SK-N-SH treated with all-trans-retinoic acid at 6 μM for 48 hours (cell line): ENCODE measurements at places on chromosomes 6 and 20.

- ATAC-seq: no peak
Observed at GRCh38 chr6:149393002-149393679, 6.9 kb upstream of the SUMO4 start.

DNA sequence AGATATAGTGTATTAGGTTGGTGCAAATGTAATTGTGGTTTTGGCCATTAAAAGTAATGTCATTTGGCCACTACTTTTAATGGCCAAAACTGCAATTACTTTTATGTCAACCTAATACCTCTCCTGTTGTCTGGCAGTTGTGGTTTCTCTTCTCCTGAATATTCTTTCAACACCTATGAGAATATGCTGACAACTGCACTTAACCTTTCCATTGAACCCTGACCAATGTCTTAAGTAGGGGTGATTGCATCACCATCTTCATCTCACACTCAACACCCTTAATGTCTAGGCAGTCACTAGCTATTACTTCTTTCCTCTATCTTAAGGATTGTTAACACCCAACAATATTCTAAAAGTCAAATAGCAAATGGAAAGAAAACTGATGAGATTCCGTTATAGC lies 200.5 kb upstream of the HSF2 start:
- no peak for ATAC-seq

- ATAC-seq: peak; percentile 80
Observed at GRCh38 chr6:141677598-141678211, 455.0 kb upstream of the GJE1 start.

GRCh38 chr6:34941421-34941820 lies 52.4 kb downstream of the ANKS1A start:
- ATAC-seq: no peak

GRCh38 chr20:32603046-32603726 lies 18.1 kb upstream of the NOL4L start:
- no peak for ATAC-seq

DNA sequence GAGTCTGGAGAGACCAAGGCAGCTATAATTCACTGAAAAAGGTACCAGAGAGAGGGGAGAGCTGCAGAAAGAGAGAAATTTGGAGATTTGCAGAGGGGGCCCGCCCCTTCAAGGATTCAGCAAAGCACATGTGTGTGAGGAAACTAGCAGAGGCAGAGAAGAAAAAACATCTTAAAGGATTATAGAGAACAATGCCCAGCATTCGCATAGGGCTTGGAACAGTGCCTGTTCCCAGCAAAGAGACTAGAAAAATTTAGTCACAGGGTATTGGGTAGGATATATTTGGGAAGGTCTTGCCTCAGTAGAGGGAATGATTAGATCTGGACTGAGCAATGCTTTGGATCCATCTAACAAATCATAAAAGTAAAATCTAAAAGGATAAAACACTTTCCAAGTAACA lies 44.0 kb downstream of the SRPK1 start:
- no peak for ATAC-seq

GRCh38 chr20:43936104-43936770 lies 21.6 kb downstream of the TOX2 start:
- ATAC-seq: peak; percentile 11; the same call in 2 of the 3 replicates

DNA sequence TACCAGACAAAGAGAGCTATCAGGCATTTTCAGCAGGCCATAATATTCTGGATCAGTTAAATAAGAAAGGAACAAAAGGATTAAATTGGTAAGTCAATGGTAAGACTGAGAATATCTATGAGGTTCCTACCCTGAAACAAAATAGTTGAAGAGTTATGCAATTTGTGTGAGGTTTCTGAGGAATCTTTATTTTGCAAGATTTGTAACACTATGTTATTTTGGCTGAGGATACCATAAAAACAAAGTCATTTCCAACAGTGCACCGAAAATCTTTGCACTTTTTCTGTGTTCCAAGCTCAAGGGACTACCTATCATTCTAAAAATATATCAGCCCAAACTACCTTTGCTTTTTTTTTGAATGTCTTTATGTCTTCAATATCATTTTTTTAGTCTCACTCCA lies 383.3 kb upstream of the CITED2 start:
- no peak for ATAC-seq

GRCh38 chr20:275791-276190 lies 14.8 kb downstream of the C20orf96 start:
- no peak for ATAC-seq

- ATAC-seq: no peak
Observed at GRCh38 chr20:45289942-45290676, 16.5 kb upstream of the RBPJL start.

GRCh38 chr6:7201732-7202541 lies 94.2 kb downstream of the RREB1 start:
- no peak for ATAC-seq

DNA sequence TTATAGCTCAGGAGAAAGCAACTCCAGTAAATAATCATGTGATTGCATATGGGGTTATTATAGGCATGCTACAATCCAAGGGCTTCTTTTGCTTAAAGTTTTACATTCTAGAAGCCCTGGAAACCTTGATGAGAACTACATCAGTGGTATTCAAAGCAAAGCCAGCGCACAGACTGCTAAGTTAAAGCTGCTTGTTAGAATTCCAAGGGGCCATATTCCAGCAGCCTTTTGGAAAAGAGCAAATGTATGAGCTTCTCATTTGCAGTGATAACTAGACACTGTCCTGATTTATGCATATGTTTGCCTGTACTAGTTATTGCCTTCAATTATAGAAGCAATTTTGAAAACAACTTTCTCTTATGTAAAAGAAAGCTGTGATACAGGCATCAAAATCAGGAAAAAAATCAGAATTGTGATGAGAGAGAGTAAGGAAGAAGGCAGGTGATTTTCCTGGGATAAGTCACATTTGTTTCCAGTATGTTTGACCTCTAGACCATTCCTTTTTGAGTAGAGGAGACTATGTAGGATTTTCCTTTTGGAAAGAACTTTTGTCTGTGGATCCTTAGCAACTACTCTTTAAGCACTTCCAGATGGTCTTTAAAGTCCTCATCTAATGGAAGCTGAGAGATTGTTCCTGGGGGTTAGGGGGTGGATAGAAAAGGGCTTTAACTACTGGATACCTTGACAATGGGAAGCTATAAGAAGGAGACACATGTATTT lies 159.2 kb downstream of the PLCB4 start:
- no peak for ATAC-seq

GRCh38 chr6:143839196-143839595 lies 3.9 kb upstream of the LTV1 start:
- ATAC-seq: no peak

DNA sequence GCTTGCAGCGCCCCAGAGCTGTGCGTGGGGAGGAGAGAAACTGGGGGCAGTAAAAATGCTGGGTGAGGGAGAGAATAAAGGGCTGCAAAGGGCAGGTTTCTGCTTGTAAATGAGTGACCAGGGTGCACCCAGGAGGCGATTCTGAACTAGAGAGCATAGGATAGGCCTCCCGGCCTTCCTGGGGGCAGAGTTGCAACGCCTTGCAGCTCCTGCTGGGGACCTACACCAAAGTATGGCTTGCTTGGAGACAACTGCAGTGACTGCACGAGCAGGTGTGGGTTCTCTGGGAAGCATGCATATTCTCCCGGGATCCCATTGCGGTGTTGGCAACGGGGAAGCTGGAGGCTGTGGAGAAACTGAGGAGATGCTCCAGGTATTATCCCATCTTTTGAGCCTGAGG lies 111.6 kb upstream of the SPACA1 start:
- no peak for ATAC-seq

- ATAC-seq: no peak
Observed at GRCh38 chr6:98380589-98380988, 453.8 kb upstream of the POU3F2 start.

DNA sequence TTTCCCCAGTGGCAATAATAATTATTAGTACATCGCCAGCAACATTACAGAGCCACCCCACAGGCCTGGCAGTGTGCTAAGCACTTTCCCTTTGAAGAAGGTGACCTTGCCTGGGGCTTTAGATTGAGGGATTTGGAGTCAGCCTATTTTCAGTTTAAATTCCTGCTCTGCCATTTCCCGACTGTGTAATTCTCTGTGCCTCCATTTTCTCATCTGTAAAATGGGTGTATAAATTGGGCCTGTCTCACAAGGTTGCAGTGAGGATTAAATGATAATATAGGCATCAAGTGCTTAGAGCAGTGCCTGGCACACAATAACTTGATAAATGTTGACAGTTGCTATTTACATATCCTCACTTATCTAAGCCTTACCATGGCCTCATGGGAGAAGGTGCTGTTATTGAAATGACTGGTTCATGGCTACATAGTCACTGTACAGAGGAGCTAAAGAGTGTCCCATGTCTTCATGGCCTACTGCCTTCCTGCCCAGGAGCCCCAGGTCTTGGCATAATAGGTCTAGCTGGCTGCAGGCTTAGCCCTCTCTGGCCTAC lies 5.1 kb upstream of the SCRT2 start:
- no peak for ATAC-seq

DNA sequence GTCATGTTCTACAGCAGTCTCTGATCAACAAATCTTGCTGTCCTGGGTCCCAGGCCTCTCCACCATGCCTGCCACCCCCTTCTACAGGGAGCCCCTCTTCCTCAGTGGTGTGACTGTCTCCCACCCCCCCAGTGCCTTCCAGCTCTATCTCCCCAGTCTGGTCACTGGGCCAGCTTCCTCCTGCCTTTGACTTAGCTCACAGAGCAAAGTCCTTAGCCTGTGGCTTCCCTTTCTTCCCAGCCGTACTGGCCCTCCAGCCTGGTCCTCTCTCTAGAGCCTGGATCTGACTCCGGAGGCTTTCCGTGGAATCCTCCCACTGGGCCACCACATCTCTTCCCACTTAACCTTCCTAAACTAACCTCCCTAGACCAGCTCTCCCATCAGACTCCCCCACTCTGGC lies 17.0 kb downstream of the MAPK13 start:
- ATAC-seq: no peak

DNA sequence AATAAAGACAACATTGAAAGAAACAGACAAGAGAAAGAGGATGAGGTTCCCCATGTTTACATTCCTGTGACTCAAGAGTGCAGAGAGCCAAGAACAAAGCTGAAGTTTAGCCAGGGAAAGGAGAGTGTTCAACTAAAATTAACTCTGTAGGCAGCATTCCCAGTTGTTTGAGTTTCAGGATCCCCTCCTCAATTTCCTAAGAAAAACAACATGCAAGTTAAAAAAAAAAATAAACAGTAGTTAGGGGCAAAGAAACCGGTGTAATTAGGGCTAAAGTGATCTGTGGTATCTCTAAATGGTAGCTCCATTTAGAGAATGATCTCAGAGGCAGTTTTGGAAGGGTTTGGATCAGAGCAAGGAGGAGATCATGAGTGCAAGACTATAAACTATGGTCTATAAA lies 30.9 kb upstream of the RAB23 start:
- ATAC-seq: peak; percentile 47; the same call in 1 of the 3 replicates

GRCh38 chr6:157188213-157188612 lies 135.1 kb downstream of the TMEM242 start:
- ATAC-seq: no peak

DNA sequence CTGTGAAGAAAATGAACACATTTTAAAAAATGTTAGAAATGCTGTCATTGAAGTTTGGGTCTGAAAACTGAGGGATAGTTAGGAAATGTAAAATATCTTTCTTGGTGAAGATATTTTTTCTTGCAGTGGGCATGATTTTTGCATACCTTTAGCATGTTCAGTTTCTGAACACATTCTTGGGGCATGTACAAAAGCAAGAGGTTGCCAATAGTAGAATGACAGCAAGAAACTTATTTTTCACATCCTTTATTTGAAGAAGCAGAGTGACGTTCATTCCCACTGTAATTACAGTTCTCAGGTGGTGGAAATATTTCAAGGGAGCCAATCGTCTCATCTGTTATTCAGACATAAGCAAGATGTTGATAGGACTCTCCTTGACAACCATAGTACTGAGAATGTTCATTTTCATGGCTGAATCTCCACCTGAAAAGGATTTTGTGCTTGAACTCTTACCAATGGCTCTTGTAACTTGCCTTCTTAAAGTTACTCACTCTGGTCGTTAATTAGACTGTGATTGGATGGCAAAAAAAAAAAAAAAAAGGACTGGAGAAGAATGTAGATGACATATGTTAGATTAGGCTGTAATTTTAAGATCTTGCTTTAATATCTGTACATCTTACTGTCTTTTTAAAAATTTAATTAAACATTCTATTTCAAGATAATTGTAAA lies 74.4 kb downstream of the DOK5 start:
- no peak for ATAC-seq

- no peak for ATAC-seq
Observed at GRCh38 chr6:142155091-142155490, 8.0 kb downstream of the VTA1 start.

- ATAC-seq: no peak
Observed at GRCh38 chr20:34426026-34426425, 63.0 kb downstream of the ITCH start.

DNA sequence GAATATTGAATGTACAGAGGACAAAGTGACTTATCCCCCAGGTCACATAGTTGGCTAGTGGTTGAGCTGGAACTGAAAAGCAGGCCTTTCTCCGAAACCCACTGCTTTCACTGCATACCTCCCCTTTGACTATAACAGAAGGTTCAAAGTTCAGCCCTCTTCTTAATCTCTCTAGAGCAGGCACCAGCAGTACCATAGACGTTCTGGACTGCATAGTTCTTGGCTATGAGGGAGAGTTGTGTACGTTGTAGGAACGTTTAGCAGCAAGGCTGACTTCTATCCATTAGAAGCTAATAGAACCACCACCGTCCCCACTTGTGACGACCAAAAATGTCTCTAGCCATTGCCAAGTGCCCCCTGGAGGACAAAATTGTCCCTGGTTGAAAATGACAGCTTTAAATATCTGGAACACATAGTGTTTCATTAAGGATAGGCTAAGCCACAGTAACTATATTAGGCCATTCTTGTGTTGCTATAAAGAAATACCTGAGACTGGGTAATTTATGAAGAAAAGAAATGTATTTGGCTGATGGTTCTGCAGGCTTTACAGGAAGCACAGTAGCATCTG lies 123.8 kb upstream of the MTHFD1L start:
- no peak for ATAC-seq

DNA sequence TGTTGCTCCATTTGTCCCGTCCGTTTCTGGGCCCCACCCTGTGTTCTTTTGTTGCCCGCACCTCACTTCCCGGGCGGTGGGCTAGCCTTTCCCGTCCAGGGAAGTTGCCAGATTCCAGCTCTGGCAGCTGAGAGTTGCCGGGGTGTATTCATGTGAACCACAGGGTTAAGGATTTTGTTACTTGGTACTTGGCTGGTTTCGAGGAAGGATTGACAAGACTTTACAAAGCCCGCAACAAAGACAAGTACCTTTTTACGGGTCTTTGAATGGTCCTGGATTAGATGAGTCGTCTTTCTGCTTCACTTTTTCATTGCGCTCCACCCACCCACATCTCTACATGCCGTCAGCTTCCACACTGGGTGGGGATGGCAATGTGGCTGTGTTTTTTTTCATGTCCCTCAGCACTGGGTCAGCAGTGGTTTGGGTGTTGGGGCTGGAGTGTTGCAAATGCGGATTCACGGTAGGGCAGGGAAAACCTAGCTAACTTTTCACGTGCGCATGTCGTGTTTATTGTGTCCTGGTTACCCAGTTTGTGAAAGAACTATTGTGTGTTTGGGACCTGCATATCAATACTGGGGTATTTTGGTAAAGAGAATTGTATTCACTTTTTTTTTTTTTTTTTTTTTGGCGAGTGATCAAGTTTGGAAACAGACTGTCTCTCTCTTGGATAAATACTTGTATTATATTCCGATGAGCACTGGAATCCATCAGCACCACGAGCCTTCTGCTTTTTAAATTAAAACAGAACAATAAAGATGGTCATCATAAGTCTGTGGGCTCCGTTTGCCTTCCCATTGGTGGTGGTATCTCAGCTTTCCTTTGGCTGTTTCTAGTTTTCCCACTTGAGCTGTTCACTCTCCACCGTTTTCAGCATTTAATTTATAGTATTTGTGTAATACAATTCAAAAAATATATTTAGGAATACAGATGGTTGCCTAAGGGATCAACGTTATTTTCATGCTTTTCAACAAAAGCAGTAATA lies 1.2 kb downstream of the DUSP22 start:
- ATAC-seq: no peak
